ENCODE measurements at places on chromosomes 13 and 19.

GRCh38 chr13:20195801-20196200, 3.1 kb upstream of the GJB2 start:
- DNase-seq: no peak

- DNase-seq: no peak
These were observed 107.4 kb upstream of the DOCK9 start for GRCh38 chr13:99085139-99085807.

DNA sequence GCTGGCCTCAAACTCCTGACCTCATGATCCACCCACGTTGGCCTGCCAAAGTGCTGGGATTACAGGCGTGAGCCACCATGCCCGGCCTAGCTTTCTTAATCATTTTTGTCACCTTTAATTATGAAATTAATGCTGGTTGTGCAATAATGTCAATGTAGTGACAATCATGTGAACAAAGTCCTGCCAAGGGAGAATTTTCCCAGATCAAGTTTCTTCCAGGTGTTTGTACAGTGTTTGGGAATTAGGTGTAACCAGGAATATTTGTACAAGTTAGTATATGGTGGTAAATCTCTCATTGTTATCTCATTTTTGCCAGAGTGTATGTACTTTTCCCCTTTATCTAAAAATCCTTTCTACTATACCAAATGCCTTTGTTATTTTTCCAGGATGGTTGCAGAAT, 171.1 kb downstream of the UGGT2 start:
- no peak for DNase-seq

GRCh38 chr13:50664951-50665350, 178.5 kb downstream of the DLEU7 start:
- no peak for DNase-seq

DNA sequence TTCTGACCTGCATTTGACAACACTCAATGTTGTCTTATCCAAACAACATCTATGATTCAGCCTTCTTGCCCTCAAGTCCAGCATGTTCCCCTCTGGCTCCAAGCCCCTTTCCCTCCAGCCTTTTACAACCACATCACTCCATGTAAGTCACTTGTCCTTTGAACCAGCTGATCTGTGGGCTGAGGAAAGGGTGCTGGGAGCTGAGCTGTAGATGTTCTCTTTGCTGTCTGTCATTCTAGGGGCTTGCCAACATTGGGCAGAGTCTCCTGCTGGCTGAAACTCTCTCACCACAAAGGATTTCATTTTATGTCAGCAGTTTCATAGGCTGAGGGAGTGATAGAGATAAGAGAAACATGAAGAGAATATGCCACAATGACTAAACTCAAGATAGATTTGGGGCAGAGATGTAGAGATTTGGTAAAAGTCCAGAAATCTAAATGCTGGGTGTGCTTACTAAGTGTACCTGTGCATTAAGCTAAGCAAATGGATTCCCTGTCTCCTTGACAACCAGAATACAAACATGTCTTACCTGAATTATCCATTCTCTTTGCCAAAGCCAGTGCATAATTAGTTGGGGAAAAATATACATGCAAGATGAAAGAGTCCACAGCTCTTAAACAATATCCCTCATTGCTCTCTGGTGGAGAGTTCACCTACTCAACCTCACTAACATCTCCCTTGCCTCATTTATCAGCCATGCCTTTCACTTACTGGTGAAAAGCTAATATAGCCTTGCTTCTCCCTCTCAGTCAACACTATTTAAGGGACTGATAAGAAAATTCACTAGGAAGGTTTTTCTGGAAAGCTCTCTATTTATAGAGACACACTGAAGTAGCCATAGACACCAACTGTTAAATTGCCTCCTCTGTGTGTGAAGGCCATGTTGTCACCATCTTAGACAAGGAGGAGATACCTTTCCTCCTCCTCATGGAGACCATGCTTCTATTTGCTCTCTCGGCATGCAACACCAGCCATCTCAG, 175.5 kb upstream of the SERP2 start:
- peak; percentile 23 for DNase-seq

DNA sequence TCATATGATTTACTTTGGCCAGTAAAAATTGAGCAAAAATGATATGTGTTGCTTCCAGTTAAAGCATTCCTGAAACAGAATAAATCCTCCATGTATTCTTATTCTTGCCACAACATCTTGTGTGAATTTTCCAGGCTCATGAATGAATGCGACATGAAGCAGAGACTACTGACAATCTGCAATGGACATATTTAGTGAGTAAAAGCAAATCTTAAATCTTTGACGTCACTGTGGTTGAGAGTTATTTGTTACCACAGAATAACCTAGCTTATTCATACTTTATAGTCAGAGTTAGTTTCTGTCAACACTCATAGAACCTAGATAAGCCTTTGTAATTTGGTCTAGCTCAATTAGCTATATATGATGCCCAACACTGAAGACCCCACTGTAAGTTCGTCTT, 1443.1 kb downstream of the PCDH9 start:
- no peak for DNase-seq

- no peak for DNase-seq
These were observed 9.0 kb upstream of the USP29 start for GRCh38 chr19:57110592-57111328.

DNA sequence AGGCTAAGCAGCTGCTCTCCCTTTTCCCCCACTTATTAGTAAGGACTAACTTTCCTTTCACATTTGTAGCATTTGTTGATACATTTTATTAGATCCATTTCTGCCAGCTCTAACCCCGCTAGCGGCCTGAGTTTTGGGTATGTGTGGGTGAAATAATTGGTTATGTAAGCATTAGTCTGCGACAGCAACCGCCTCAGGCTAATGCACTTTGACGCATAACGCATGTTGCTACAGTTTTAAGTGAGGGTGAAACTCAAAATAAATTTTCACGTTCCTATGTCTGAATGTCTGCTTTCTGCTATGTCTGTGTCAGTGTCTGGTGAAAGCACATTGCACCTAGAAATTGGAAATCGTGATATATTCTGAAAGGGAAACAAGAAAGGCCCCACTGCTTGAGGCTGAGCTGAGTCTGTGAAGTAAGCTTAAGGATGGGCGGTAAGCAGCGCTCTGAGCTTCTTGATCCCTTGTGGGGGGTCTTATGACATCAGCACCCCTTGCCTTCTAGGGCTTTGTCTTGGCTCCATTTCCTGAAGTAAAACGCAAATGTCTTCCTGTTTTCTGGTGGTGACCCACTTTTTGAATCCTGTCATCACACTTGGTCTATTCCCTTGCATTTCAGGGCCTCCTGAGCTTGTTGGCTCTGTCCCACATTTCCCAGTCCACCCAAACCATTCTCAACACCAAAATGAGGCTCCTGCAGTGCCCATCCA, 648.3 kb upstream of the ARGLU1 start:
- DNase-seq: no peak

DNA sequence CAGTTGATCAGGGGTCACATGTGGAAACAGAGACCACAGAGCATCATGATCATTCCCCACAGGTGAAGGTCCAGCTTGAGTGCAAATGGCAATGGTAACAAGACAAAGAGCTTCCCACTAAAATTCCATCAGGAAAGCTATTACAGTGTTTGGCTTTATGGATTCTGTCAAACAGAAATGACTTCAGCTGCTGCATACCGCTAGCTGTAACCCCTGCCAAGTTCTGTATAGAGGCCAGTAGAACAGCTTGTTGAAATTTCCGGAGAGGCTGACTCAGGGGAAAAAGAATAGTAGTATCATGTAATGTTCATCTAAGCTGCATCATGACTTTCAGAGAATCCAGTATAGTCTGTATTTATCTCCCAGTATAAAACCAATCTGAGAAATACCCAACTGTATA, 1704.7 kb downstream of the SLITRK5 start:
- no peak for DNase-seq

DNA sequence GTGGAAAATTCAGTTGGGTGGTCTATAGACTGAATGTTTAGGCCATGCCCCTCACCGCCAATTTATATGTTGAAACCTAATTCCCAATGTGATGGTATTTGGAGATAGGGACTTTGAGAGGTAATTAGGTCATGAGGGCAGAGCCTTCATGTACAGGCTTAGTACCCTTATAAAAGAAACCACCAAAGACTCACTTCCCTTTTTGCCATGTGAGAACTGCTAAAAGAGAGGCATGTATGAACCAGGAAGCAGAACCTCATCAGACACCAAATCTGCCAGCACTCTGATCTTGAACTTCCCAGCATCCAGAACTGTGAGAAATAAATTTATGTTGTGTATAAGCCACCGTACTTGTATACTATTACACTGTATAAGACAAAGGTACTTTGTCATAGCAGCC, 40.6 kb downstream of the UQCRFS1 start:
- DNase-seq: no peak

- DNase-seq: no peak
These were observed 23.5 kb upstream of the LAIR1 start for GRCh38 chr19:54387991-54388801.

DNA sequence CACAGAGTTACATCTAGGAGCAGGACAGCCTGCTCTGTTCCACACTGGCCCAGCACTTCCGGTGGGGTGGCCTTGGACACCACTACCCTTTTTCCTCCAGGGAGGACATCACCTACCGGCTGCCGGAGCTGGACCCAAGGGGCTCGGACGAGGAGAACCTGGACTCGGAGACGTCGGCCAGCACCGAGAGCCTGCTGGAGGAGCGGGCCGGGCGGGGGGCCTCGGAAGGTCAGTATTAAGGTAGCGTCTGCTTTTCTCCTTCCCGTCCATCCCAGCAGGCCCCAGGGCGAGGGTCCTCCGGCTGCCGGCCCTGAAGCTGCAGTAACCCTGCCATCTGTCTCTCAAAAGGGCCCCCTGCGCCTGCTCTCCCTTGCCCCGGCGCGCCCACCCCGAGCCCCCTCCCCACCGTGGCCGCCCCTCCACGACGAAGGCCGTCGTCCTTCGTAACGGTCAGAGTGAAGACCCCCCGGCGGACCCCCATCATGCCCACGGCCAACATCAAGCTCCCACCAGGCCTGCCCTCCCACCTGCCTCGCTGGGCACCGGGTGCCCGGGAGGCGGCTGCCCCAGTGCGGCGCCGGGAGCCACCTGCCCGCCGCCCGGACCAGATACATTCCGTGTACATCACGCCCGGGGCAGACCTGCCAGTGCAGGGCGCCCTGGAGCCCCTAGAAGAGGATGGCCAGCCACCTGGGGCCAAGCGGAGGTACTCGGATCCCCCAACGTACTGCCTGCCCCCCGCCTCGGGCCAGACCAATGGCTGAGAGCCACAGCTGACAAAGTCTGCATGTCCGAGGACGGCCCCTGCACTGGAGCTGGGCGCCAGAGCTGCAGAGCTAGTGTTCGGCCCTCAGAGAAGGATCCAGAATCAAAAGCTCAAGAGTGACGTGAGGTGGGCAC, 3.4 kb upstream of the USE1 start:
- DNase-seq: no peak

- DNase-seq: no peak
These were observed 91.7 kb upstream of the ANKRD10 start for GRCh38 chr13:111006506-111007031.

GRCh38 chr19:47509973-47510372, 4.9 kb downstream of the NAPA start:
- DNase-seq: no peak

DNA sequence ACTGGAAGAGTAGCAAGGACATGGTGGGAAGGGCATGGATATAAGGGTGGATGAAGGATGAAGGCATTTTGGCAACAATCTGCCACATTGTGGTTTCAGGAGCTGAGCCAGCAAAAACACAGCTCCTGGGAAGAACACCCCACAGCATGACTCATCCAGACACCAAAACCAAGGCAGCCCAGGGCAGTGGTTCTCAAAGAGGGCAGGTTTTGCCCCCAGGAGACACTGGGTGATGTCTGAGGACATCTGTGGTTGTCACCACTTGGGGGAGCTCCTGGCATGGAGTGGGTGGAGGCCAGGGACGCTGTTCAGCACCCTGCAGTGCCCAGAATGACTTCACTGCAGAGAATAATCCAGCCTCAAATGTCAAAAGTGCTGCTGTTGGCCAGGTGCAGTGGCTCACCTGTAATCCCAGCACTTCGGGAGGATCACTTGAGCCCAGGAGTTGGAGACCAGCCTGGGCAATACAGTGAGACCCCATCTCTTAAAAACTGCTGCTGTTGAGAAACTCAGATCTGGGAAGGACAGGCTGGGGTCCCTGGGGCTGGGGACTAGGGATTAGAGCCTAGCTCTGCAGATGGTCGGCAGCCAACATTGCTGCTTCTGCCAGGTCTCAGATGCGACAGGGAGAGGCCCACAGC, 16.1 kb downstream of the ZFR2 start:
- peak; percentile 9 for DNase-seq

DNA sequence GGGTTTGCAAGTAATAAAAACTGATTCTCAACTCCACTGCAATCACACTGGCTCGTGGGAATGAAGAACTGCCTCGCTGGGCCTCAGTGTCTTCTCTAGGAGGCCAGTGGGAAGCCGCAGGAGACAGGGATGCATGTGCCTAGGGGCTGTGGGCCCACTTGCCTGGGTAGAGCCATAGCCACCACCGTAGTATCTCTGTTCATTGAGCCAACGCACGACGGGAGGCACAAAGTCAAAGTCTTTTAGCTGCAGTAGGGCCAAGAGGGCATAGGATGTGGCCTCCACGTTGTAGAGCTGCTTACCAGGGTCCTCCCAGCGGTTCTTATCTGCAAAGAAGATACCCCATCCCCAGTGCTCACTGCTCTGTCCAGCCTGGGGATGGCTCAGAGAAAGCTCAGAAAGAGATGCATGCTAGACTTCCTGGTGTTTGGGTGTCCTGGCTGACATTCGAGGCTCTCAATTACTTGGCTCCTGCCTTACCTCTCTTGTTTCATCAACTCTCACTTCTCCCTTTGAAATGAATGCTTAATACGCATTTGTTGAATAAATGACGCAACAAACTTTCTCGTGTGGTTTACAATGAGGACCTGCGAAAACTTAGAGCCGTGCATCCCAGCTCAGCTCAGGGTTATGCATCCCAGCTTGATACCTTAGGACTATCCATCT, 16.1 kb upstream of the TNFSF14 start:
- no peak for DNase-seq

- no peak for DNase-seq
These were observed 785.0 kb downstream of the SLITRK5 start for GRCh38 chr13:88456151-88456550.

- peak; percentile 63 for DNase-seq
These were observed 4.3 kb downstream of the MYO9B start for GRCh38 chr19:17079710-17080439.

Measured in stimulated activated CD4-positive, alpha-beta T cell treated with anti-CD3 and anti-CD28 coated beads, Interleukin-12 subunit alpha, Interleukin-12 subunit beta, amount 100 ng/mL, for 48 hours (primary cell).